Adrenal gland (tissue), 19 donors: ENCODE measurements at places on chromosomes 6 and 20. TPM values are rescaled to one million over a fixed set of nuclear protein-coding genes. Genes with fewer than 3 reads are reported as not detected.

DNA sequence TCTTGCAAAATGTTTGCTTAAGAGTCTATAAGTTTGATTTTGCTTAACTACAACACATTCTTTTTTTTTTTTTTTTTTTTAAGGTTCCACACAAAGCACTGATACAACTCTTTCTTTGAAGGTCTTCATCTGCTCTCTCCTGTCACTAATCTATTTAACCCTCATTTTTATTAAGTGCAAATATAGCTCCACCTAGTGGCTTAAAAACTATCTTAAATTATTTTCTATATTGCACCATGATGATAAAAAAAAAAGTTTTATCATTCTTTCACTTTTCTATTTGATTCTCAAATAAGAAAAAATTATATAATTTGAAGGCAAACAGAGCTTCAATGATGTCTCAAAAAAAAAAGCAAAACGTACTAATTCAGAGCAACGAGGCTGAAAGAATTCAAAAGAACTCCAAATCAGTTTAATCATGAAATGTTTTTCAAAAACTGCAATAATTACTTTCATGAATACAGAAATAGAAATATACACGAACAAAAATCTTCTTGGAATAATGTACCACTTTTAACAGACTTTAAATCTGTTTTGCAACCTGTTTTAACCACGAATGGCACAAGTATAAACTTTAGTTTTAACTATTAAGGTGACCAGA, 12.8 kb downstream of the ESF1 start:
- H3K27ac ChIP-seq = no peak overlapping the region
- no peaks in the 10 kb centered on the region for H3K36me3 ChIP-seq
- no peak for DNase-seq
- peaks cover 2% of the 10 kb centered on the region for H3K4me1 ChIP-seq
- no peak overlapping the region for H3K4me3 ChIP-seq

The NKAPL gene
- 1.1 TPM for total RNA-seq

DNA sequence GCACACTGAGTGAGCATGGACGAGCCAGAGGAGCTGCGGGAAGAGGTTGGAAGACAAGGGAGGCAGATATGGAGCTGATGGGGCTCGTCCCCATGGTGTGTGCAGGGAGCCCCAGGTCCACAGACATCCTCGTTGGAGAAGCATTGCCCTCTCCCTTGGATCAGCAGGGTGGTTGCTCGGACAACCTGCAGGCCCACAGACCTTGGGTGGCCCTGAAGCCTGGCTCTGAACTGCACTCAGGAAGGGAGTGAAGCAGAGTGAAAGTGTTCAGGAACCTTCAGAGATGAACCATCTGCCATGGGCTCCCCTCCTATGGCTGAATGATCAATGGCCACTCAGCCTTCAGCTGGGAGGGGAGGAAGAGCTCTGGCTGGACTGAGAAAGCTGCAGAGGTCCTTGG, 43.3 kb upstream of the LRFN2 start:
- DNase-seq = no peak
- no peaks in the 10 kb centered on the region for H3K4me1 ChIP-seq
- H3K27me3 ChIP-seq = no peaks in the 10 kb centered on the region
- H3K4me3 ChIP-seq = no peak overlapping the region

DNA sequence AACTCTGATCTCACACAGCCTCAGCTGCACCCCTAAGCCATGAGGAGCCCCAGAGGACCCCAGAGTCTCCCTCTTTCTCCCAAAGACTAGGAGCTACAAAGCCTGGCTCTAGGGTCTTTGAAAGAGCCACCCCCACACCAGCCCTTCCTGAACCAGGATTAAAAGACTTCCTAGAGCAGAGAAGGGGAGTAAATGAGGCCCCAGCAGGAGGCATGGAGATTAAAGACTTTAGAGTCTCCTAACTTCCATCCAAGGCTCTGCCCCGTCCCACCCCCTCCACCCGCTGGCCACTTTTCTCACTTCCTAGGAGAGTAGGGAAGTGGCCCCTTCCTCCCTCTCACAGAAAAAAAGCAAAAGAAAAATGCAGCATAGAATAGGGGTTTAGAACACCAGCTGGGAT, 1.7 kb downstream of the PREX1 start:
- H3K4me3 ChIP-seq = peak overlapping the region; percentile 72
- no peak for DNase-seq
- no peaks in the 10 kb centered on the region for H3K36me3 ChIP-seq
- H3K27me3 ChIP-seq = no peaks in the 10 kb centered on the region

- H3K27me3 ChIP-seq = no peaks in the 10 kb centered on the region
- H3K36me3 ChIP-seq = no peaks in the 10 kb centered on the region
- no peak overlapping the region for H3K27ac ChIP-seq
- DNase-seq = no peak
- no peaks in the 10 kb centered on the region for H3K4me1 ChIP-seq
Measured at GRCh38 chr6:167957626-167958025, 39.8 kb upstream of the KIF25 start.

DNA sequence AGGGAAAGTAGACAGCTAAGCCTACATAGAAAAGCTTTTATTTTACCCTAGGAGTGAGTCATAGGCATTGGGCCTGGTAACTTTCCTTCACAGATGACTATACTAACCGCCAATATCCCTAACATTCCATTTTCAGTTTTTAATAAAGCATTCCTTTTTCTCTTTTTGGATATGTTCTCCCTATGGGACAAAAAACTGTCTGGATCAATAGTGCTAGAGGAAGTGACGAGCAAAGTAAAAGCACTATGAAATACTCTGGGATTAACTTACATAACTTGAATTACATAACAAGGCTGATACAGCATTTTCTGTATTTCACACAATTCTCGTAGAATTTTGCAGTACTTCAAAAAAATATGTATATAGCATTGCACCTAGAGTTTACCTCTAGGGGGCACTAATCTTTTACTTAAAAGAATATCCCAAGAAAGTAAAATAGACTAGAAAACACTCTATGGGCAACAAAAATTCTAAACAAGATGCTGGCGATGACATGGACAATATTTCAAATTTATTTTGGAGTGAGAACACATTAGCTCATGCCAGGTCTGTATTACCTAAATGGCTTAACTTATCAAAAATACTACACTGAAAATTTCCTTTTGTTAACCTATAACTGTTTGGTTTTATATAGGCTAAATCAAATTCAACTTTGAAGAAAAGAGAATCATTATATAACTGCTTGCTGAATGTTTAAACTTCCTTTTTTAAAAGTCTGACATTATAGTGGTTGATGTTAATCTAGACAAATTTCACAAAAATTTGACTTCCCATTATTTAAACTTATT, 66.3 kb upstream of the DST start:
- no peaks in the 10 kb centered on the region for H3K36me3 ChIP-seq
- H3K27me3 ChIP-seq = no peaks in the 10 kb centered on the region
- H3K4me1 ChIP-seq = peaks cover 30% of the 10 kb centered on the region
- no peak for DNase-seq
- peak overlapping the region; percentile 66 for H3K27ac ChIP-seq

GRCh38 chr6:158338311-158339112, 26.2 kb downstream of the TULP4 start:
- DNase-seq = no peak
- no peak overlapping the region for H3K27ac ChIP-seq
- H3K36me3 ChIP-seq = no peaks in the 10 kb centered on the region
